CD4-positive, alpha-beta T cell treated with Interferon alpha-2 for 1 hour (primary cell): ENCODE measurements at places on chromosomes 11 and 22.

- no peak for DNase-seq
Observed at GRCh38 chr11:7904917-7905316, 26.2 kb downstream of the OR10A6 start.

DNA sequence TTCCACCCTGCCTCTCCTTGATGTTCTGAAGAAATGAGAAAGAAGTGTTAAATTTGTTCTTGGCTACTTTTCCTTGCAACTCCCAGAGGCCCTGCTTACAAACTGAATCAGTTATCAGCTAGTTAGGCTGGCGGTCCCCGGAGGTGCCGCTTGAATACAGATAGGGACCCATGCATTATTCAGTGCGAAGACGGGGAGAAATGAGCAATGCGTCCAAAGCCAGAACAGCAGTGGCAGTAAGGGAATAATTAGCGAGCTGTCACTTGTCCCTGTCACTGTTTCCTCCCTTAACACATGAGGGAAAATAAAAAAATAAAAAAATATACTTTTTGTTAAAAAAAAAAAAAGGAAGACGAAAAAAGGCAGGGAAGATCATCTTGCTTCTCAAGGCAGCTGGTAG, 528.1 kb downstream of the MN1 start:
- no peak for DNase-seq

DNA sequence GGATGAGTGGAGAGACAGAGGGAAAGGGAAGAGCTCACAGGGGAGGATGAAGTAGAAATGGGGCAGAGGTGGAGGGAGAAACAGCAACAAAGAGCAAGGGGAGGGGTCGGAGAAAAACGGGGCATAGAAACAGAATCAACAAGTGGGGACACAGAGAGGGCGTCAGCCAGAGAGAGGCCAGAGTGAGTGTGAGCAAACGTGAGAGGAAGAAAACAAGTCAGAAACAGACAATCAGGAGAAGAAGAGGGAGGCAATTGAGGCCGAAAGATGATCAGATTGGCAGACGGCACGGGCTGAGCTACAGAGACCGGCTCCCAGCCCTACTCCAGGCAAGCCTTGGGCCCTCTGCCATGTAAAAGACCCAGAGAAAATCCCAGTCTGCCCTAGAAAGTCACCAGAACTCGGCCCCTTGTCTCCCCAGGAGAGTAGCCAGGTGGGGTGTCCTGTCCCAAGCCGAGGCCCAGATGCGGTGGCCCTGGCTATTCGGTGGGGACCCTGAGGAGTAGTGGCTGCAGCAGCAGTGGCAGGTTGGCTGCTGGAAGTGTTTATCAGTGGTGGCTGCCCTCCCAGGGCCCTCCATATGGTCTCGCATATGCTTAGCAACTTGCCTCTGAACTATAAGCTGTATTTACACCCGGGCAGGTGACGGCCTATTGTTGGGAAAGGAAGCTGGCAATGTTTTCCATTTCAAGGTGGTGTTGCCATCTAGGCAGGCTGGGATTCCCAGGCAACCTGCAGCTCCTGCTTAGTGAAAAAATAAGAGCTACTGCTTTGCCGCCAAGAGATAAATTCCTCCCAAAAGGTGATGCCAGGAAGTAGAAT, 14.8 kb upstream of the TSPAN18 start:
- no peak for DNase-seq

- DNase-seq, result no peak
Observed at GRCh38 chr11:5153574-5154431, 754 bp downstream of the OR52A1 start.

- DNase-seq, result no peak
Observed at GRCh38 chr11:23778971-23779370, 717.9 kb upstream of the LUZP2 start.

DNA sequence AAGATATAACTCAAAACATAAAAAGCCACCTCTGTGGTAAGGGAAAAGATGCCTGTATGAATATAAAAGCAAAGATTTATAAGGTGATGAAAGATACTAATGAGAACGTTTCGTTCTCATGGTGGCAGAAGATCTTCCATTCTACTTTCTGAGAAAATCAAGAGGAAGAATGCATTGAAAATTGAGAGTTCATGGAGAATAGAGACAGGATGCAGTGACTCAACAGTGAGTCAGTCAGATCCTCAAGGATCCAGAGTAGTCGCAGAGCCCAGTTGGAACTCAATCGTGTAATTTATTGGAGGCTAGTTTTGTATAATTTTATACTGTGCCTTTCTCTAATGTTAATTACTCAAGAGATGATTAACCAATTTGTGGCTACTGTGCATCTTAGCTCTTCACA, 73.3 kb downstream of the ENTHD1 start:
- DNase-seq, result no peak

- DNase-seq, result no peak
Observed at GRCh38 chr22:31173386-31174145, 13.6 kb downstream of the RNF185 start.

DNA sequence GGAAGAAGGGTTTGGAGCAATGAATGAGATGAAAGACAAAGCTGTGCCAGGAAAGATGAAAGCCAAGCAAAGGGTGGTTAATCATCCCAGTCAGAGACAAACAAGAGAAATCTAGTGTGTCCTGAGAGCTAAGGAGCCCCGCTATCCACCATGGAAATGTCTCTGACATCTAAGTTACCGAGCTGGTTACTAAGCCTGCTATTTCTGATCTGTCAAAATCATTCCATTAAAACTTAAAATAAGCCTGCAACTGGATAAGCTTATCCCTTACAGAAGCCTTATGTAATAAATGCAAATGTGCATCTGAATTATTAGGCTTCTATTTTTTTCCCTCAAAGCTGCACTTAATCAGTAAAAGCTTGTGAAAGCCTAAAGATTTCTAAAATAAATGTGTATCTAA, 22.1 kb upstream of the SESN3 start:
- DNase-seq, result no peak

- peak; percentile 63 for DNase-seq
Observed at GRCh38 chr11:111379602-111380136, 594 bp upstream of the POU2AF1 start.
